ENCODE measurements at places on chromosomes 7 and 10. TPM values are rescaled to one million over a fixed set of nuclear protein-coding genes. Genes with fewer than 3 reads are reported as not detected.

DKK1 gene
- total RNA-seq: 3.2 TPM

RET gene
- total RNA-seq: 0.27 TPM

- H3K27me3 ChIP-seq: no peaks in the 10 kb centered on the region
- no peaks in the 10 kb centered on the region for H3K36me3 ChIP-seq
- H3K4me1 ChIP-seq: no peaks in the 10 kb centered on the region
- no peak overlapping the region for H3K27ac ChIP-seq
- DNase-seq: no peak
Measured at GRCh38 chr7:115099906-115100305, 178.0 kb downstream of the MDFIC start.

RASA4B gene
- 0.98 TPM for total RNA-seq

Measured in thyroid gland (tissue), 4 donors.